ENCODE measurements at places on chromosomes 13 and 19.
A peak's percentile ranks its signal among the peaks of the same experiment; 100 is the strongest.

GRCh38 chr19:23314505-23315251 is 64.5 kb upstream of the ZNF724 start:
- DNase-seq = no peak

DNA sequence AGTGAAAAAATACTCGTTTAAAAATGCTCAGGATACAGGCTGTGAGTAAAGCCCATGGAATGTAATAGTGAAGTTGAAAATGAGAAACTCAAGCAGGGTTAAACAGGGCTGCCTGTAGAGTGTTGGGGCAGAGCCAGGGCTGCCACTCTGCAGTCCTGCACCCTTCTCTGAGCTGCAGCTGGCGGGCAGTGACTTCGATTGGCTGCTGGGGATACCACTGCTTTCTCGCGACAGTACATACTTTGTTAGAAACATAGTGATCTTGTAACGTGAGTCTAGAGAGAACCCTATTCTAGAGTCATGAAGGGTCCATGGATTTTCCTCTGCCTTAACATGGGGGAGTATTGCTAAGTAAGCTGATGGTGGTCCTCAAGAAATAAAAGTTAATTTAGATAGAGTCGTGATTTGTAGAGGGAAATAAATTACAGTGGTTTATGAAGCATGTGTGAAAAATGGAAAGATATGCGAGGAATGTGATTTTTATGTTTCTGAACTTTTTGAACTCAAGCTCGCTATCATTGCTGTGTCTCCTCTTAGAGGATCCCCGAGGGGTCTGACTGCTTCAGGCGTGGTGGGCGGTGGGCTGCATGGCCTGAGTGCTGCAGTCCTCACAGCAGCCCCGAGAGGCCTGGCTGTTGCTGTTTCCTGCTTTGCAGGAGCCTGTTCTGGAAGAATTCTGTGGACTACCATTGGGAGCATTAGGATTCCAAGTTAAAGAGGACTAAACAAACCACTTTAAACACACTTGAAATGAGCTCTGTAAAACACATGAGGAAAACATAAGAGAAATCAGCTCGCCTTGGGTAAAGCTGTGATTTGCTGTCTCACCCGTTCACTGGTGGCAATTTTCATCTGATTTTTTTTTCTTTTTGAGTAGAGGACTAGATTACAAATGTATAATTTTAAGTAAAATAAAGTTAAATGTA is 95.7 kb downstream of the ARHGEF7 start:
- no peak for DNase-seq

GRCh38 chr19:38496116-38496515 is 62.6 kb downstream of the RYR1 start:
- DNase-seq = no peak

GRCh38 chr13:22220151-22221135 is 549.6 kb downstream of the FGF9 start:
- no peak for DNase-seq

- peak; percentile 18 for DNase-seq
Observed at GRCh38 chr19:31256593-31256960, 92.7 kb downstream of the TSHZ3 start.

GRCh38 chr19:53871454-53871853 is 3.8 kb downstream of the MYADM start:
- peak; percentile 44 for DNase-seq

GRCh38 chr13:85729296-85729695 is 69.9 kb downstream of the SLITRK6 start:
- DNase-seq = no peak

- no peak for DNase-seq
Observed at GRCh38 chr13:41419206-41419605, 38.1 kb upstream of the RGCC start.

GRCh38 chr19:8224394-8225145 is 15.4 kb downstream of the CERS4 start:
- DNase-seq = no peak

Data from CD4-positive, alpha-beta T cell treated with Interleukin-1 beta for 1 hour (primary cell).